ENCODE measurements at places on chromosomes 13 and 19.

DNA sequence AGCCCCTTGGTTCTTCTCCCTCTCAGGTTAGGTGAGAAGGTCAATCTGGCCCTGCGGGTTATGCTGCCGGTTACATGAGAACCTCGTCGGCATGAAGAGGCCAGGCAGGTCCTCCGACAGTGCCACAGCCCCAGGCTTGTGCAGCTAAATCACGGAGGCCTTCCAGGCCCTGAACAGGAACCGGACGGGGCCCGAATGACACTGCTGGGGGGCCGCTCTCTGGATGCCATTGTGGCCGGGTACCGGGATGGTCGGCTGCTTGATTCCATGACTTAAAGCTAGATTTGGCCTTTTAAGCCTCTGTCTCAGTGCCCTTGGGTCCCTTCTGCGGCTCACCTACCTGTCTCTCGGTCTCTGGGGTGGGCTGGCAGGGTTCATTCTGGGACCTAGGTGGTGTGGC, 48.4 kb downstream of the C1QTNF9 start:
- no peak for DNase-seq

DNA sequence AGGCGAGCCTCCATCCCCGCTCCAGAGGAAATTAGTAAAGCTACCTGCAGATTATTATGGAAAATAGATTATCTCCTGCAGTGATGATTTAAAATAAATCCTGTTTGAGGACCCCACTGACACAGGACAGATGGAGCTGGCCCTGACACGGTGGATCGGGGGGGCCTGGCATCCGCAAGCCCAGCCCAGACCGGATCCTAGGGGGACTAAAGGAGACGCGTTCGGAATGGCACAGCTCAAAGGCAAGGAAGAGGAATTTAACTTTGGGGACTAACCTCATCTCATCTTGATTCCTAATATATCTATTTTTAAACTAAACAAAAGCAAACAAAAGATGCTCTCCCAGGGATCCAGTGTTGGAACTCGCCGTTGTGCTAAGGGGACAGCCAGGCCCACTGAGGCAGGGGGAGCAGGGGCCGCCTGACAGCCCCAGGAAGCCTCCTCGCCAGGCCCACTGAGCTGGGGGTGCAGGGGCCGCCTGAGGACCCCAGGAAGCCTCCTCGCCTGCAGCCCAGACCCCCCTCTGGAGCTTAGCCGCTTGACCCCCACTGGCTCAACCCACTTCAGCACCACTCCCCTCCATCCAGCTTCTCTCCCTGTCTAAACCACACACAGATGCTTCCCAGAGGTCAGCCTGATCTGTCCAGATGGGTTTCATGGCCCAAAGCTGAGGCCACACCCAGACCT, 78.6 kb downstream of the SPACA7 start:
- no peak for DNase-seq

DNA sequence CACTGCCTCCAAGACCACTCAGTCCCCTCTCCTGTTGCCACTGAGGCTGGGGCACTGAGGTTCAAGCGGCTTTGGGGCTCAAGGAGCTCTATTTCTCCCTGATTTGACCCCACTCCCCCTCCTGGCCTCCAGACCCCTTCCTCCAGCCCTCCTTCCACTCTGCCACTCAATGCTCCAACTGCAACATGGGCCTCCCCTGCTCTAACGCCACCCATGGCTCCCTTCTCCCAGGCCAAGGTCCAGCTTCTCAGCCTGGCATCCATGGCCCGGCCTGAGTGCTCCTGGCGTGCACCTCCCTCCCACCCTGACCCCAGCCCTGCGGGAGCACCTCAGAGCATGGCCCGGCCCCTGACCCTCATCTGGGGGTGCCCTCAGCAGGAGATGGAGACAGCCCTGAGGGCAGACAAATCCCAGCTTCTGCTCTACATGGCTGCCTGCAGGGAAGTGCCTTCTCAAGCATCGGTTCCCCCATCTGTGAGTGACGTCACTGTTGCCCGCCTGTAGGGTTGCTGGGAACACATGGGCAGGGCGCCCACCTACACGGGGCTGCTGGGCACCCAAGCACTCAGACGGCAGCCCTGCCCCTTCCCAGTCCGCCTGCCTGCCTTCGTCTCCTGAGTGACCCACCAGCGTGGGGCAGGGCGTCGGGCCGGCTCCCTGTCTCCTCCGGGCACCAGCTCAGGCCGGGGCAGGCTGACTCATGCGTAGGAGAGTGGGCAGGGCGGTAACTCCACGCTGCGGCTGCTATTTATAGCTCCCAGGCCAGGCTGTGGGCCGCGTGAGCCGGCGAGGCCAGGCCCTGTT, 1.6 kb upstream of the DIRAS1 start:
- DNase-seq: no peak

DNA sequence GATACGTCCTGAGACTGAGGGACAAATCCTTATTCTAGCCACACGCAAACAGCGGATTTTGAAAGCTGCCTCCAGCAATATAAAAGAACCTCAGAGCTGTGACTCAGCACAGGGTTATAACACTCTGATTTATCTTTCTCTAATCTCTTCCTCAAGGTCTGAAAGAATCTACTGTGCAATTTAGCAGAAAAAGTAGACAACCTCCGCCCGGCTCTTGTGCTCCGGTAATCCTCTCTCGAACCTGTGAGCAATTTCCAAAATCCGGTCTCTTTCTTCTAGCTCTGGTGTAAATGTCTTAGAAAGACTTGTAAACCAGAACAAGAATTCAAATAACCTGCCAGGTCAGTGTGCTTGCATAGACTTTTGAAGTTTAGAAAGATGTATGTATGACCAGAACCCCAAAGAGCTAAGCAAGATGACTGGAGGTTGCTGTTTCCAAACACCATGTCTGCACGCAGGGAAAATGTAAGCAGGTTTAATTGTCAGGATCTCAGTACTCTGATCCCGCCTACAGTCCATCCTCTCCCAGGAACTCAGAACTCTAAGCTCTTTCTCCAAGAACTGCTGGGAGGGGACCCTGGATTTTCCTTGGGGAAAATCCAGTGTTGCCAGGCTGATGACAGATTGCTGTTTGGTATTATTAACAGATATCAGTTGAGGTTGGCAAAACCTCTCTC, 338.1 kb downstream of the RFC3 start:
- no peak for DNase-seq

- no peak for DNase-seq
These were observed 219.0 kb downstream of the KATNAL1 start for GRCh38 chr13:30088312-30088855.

DNA sequence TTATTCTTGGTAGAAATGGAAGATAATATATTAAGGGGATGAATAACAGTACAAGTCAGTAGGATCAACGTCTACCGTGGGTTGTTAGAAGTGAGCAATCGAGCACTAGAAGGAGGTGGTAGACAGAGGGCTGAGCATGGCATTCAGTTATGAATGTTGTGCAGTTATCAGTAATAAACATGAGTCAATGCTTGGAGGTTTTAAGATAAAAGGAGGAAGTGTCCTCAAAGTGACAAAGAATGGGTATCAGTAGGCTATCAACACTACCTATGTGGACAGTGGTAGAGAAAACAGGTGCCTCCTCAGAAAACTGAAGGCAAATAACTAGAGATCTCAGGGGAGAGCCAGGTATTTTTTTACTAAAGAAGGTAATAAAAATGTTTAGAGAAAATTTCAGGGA, 1607.0 kb downstream of the PCDH9 start:
- no peak for DNase-seq

DNA sequence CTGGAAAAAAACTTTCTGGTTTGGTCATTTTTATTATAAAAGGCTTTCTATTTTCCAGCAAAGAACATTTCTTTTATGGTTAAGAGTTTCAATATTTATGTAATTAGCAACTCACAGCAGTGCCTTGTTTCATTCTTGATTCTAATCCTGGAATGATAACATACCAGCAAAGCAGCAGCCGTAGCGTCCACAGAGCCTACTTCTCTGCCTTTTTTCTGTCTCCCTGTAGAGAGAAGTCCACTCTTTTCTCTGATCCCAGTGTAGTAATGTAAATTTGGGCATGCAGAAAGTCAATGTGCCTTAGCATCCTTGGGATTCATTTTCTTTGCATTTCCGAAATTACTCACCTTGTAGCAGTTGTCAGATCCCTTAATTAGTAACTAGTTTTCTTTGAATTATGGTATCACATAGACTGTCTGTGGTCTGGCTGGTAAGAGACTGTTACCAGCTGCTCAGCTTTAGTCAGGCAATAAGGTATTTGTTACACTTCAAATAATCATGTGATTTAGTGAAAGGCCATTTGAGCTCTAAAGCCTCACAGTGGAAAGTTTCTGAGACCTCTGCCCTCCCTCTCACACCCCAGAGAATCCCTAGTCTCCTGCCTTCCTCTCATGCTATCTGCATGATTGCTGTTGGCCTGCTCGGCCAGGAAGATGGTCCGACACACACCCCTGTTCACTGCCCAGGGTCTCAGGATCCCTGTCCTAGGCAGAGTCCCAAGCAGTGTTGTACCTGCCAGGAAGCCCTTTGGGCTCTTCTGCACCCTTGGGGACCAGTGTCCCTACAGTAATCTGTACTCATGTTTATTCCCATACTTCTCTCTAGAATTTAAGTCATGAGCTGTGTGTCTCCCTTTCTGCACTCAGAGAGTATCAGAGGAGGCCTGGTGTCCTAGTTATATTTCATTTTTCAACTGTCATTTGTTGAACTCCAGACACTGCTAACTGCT, 86.3 kb downstream of the LRCH1 start:
- DNase-seq: no peak

GRCh38 chr19:19451429-19452242, 46.2 kb downstream of the GATAD2A start:
- no peak for DNase-seq

DNA sequence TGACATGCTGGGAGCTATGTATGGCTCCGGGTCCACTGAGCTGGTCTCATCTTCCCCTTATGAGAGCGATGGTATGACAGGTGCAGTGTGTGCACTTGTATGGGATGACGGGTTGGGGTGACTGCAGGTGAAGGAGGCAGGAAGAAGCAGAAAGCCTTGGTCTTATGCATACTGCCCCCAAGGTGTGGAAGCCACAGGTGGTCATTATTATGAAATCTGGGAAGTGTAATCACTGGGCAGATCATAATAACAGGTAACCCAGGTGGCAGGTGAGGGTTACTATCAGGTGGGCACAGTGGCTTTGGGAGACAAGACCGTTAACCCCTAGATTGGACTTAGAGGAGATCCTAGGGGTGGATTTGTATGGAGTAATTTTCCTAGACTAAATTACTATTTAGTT, 118.0 kb downstream of the RFC3 start:
- DNase-seq: no peak

DNA sequence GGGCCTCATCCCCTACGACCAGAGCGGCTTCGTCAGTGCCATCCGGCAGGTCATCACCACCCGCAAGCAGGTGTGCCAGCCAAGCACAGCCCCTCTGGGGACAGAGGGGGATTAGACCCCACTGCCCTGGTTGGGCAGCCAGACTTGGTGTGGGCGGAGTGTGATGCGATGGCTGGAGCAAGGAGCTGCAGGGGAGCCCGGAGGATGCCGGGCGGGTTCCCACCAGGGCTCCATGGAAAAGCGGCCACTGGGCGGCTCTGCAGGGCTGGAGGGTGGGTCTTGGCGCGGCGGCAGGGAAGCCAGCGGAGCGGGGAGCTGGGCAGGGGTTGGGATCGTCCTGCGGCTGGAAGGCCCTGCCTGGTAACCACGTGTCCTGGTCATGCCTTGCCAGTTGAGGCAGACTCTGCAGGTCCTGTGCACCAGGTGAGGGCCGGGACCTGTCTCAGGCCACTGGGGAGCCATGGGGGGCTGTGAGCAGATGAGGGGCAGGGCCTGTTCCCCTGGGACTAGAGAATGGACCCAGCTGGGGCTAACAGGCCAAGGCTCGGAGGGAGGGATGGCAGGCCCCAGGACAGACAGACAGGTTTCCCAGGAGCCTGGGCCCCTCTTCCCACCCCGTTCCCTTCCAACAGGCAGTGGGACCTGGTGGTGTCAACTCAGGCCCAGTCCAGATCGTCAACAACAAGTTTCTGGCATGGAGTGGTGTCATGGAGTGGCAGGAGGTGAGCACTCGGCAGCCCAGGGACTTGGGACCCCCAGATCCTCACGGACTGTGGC, 6.3 kb downstream of the PTOV1 start:
- no peak for DNase-seq

GRCh38 chr13:22103046-22104027, 432.5 kb downstream of the FGF9 start:
- no peak for DNase-seq
